ENCODE measurements at places on chromosomes 1 and 21.
A peak's percentile ranks its signal among the peaks of the same experiment; 100 is the strongest.

GRCh38 chr1:209326076-209326475, 257.4 kb upstream of the CAMK1G start:
- no peak overlapping the region for H3K4me3 ChIP-seq
- DNase-seq = no peak
- no peaks in the 10 kb centered on the region for H3K27me3 ChIP-seq
- no peaks in the 10 kb centered on the region for H3K36me3 ChIP-seq
- no peaks in the 10 kb centered on the region for H3K4me1 ChIP-seq
- no peak overlapping the region for H3K27ac ChIP-seq

DNA sequence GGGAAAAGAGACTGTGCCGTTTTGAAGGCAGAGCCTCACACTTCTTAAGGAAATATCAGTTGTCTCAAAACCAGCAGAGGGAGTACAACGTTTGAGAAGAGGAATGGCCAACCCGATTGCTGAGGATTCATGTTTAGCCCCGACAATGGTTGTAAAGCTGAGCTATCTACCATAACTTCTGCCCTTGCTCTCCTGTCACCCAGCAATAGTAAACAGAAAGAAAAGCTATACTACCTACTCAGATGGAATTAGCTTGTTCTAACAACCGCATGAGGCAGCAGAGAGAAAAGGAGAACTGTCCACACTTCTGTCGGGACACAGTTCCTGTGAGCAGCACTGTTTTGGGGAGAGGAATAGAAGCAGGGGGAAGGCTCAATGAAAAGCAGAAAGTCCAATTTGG, 91.2 kb downstream of the SLC45A1 start:
- H3K4me3 ChIP-seq = no peak overlapping the region
- H3K27ac ChIP-seq = no peak overlapping the region
- H3K36me3 ChIP-seq = no peaks in the 10 kb centered on the region
- no peaks in the 10 kb centered on the region for H3K27me3 ChIP-seq
- DNase-seq = no peak

- H3K36me3 ChIP-seq = no peaks in the 10 kb centered on the region
- no peak overlapping the region for H3K4me3 ChIP-seq
- peaks cover 12% of the 10 kb centered on the region for H3K4me1 ChIP-seq
- no peak overlapping the region for H3K27ac ChIP-seq
These were observed 1.5 kb downstream of the ENAH start for GRCh38 chr1:225651376-225651871.

DNA sequence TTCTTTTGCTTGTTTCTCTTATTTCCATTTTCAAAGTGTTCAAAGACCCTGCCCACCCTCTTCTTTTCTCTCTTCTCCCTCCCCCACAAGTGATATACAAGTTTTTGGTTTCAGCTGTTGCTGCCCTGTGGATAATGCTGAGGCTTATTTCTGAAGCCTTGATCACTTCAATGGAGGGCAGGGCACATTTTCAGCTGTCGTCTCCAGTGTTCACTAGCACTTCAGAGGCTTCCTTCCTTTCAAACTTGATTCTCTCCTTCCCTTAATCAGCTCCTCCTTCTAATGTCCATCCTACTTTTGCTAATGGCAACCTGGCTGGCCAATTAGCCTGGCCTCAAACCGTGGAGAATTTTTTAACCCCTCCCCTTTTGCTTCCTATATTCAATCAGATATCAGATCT, 435.7 kb upstream of the RUNX1 start:
- no peak overlapping the region for H3K4me3 ChIP-seq
- no peaks in the 10 kb centered on the region for H3K27me3 ChIP-seq
- no peaks in the 10 kb centered on the region for H3K36me3 ChIP-seq
- DNase-seq = no peak
- H3K4me1 ChIP-seq = no peaks in the 10 kb centered on the region
- no peak overlapping the region for H3K27ac ChIP-seq

DNA sequence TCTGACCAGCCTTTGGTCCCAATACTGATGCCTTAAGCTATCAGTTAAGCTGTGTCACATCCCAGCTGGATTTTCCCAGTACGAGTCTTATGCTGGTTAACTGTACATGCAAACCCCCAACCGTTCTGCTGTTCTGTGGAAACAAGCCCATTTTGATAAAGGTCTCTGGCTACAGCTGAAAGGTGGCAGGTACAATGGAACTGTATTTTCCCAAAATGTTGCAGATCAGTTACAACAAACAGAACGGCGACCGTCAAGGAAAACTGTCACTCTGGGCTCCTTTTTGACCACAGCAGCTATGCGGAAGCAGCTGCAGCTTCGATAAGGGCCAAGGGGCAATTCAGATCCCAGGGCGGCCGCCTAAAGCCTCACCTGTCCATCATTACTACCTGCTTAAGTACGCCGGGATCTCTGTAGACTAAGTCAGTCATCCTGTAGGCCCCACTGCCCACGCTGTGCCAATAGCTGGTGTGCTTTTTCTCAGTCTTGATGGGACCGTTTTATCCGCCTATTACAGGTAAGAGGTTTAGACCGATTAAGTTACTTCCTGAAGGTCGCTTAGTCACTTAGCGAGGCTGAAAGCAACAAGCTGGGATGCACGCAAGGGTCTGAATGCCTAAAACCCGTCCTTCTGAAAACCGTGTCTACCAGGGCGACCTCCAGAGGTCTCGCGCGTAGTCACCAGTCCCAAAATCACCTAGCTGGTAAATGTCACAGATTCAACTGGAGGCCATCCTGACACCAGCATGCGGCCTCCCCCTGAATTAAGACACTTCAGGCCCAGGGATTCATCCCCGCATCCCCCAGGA, 11.1 kb upstream of the RAB42 start:
- no peaks in the 10 kb centered on the region for H3K27me3 ChIP-seq
- DNase-seq = peak; percentile 31
- peak overlapping the region; percentile 89 for H3K27ac ChIP-seq

DNA sequence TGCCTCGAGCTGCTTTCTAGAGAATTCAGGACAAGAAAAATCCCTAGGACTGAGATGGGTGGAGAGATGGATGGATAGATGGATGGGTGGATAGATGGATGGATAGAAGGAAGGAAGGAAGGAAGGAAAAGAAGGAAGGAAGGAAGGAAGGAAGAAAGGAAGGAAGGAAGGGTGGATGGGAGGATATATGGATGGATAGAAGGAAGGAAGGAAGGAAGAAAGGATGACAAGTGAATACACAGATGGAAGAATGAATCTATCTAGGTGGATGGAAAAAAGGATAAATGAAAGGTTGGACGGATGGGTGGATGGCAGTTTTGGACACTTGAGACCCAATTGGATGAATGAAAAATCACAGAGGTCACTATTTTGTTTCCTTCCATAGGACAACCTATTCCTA, 120.4 kb upstream of the KAZN start:
- no peaks in the 10 kb centered on the region for H3K27me3 ChIP-seq
- DNase-seq = no peak
- H3K4me3 ChIP-seq = no peak overlapping the region
- H3K4me1 ChIP-seq = no peaks in the 10 kb centered on the region
- no peak overlapping the region for H3K27ac ChIP-seq

GRCh38 chr1:113940365-113941244, 11.5 kb downstream of the HIPK1 start:
- DNase-seq = peak; percentile 70
- no peaks in the 10 kb centered on the region for H3K27me3 ChIP-seq
- peaks cover 83% of the 10 kb centered on the region for H3K4me1 ChIP-seq
- no peak overlapping the region for H3K27ac ChIP-seq
- peak overlapping the region; percentile 4 for H3K4me3 ChIP-seq
- H3K36me3 ChIP-seq = peaks cover 16% of the 10 kb centered on the region

- H3K4me1 ChIP-seq = no peaks in the 10 kb centered on the region
- no peak for DNase-seq
- no peaks in the 10 kb centered on the region for H3K36me3 ChIP-seq
These were observed 10.4 kb downstream of the OLIG1 start for GRCh38 chr21:33080376-33080775.

GRCh38 chr1:230768903-230769570, 21.8 kb downstream of the CAPN9 start:
- no peak overlapping the region for H3K27ac ChIP-seq
- no peaks in the 10 kb centered on the region for H3K36me3 ChIP-seq
- no peaks in the 10 kb centered on the region for H3K27me3 ChIP-seq
- DNase-seq = no peak
- no peak overlapping the region for H3K4me3 ChIP-seq
